ENCODE measurements at places on chromosomes 5 and 9. TPM values are rescaled to one million over a fixed set of nuclear protein-coding genes. Genes with fewer than 3 reads are reported as not detected.

Gene IL3
- not detected for total RNA-seq

Gene GDA
- 1.3 TPM for total RNA-seq

Gene SMIM33
- total RNA-seq: not detected

Gene PCDHGA6
- 0.13 TPM for total RNA-seq

Gene SLC6A18
- not detected for total RNA-seq

All from A549 treated with CpdA at 1 μM for 4 hours (cell line).